Stimulated activated CD4-positive, alpha-beta T cell treated with anti-CD3 and anti-CD28 coated beads, Interleukin-4, amount 100 ng/mL, for 1 hour (primary cell): ENCODE measurements at places on chromosomes 3 and 15.

DNA sequence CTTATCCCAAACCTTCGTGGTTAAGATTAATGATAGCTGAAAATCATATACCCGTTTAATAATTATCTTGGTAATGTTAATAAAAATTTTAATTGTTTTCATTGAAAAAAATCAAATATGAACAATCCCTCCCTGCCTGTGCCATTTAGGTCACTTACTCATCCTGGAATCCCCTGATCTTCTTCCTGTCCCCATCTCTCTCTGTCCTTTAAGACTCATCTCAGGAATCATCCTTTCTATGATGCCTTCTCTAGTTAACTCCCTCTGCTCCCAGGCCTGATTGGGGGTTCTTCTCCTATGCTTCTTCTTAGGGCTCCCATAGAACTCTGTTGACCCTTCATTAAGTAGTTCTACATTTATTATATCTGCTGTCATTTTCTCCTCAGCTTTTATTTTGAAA lies 91.6 kb downstream of the MBNL1 start:
- no peak for DNase-seq

DNA sequence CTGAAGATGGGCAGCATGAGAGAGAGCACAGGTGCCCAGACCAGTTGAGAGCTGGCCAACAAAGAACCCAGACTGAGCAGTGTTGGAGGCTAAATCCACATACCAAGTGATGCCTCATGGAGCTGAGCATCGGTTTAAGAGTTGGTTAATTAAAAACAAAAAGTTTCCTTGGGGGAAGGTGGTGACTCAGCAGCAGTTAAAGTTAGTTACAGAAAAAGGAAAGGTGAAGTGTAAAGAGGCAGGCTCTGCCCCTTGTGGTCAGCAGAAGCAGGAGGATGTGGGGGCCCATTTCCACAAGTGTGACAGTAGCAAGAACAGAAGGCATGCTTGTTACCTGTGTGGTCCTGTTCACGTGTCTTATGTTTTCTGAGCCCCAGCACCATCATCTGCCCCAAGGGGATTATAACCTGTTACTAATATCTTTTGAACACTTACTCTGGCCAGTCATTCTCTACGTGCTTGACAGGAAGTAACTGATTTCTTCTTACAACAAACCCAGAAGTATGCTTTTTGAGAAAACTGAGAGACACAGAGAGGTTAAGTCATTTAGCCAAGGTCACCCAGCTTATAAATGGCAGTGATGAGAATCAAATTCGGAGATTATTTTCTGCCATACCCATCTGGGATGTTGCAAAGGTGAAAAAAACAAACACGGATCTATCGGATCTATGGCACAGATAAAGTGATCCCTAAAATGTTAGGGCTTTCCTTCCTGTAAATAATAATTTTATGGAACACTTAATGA lies 91.0 kb downstream of the EPHB1 start:
- DNase-seq: no peak

DNA sequence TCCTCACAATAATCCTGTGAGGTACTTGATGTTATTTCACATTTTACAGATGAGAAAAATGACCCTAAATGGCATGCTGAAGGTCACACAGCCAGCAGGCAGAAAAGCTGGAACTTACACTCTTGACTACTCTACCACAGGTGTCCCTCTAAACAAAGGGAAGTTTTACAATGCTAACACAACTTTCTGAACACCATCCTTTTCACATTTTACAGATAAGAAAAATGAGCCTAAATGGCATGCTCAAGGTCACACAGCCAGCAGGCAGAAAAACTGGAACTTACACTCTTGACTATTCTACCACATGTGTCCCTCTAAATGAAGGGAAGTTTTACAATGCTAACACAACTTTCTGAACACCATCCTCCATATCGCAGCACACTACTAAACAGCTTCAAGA lies 35.6 kb downstream of the TMCC1 start:
- no peak for DNase-seq

DNA sequence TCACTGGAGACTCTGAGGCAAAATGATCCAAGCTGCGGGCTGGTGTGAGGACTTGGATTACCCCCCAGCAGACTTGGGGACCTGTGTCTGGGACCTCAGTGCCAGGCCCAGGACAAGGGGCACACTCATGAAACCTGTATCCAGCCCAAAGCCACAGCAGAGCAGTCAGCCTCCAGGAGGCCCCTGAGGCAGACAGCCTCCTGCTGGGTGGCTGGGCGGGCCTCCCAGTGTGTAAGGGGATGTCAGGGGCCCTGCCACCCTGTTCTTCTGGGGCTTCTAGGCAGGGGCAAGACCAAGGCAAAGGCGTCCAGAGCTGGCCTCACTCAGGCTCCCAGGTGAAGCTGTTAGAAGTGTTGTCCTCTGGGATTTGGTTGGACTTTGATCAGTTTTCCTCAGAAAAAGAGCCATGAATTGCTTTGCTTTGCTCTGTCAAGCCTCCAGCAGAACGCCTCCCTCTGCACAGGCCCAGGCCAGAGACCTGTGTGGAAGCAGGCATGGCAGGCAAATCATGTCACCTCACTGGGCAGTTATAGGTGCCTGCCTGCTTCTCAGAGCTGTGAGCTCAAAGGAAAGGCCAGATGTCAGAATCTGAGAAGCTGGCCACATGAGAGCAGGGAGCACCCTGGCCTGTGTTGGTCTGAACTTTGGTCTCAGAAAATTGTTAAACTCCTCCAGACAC lies 77.4 kb downstream of the SMAD6 start:
- no peak for DNase-seq

GRCh38 chr15:35445891-35446290 lies 100.1 kb downstream of the DPH6 start:
- no peak for DNase-seq

GRCh38 chr15:60381148-60381788 lies 16.5 kb downstream of the ANXA2 start:
- DNase-seq: no peak

GRCh38 chr3:66496301-66496700 lies 4.5 kb downstream of the LRIG1 start:
- DNase-seq: no peak

- DNase-seq: no peak
These were observed 991 bp downstream of the SOX2 start for GRCh38 chr3:181712553-181713279.

- no peak for DNase-seq
These were observed 417.3 kb downstream of the GABRB3 start for GRCh38 chr15:26355472-26356074.

- DNase-seq: peak; percentile 7
These were observed 15.3 kb upstream of the UNC13C start for GRCh38 chr15:53962646-53963561.

DNA sequence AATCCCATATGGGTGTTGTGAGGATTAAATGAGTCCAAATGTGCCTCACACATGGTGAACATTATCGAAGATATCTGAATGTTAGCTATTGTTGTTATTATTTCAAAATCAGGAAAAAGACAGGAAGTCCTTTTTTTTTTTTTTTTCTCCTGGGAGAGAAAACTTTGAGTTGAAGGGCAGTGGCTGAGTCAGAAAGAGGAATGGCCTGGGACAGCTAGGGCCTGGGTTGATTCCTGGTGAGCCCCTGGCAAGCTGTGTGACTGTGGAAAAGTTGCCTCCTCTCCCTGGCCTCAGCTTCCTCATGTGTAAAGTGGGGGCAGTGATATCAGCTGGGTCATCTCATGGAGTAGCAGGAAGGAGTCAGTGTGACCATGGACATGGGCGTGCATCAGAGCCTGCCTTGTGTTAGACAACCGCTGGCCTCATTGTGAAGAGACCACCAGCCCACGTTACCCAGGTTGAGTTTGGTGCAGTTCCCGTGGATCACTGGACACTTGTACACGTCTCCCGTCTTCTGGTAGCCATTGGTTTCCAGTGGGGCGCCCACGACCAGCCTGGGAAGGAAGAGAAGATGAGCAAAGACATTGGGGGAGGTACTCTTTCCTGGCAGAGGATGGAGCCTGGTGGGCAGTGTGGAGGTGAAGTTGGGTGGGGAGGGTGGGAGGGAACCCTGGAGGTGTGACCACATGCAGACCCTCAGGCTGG lies 63.1 kb downstream of the ITGA11 start:
- no peak for DNase-seq

- DNase-seq: no peak
These were observed 32.6 kb downstream of the HMCES start for GRCh38 chr3:129311054-129311902.

- no peak for DNase-seq
These were observed 253.3 kb downstream of the FAM43A start for GRCh38 chr3:194938845-194939531.

DNA sequence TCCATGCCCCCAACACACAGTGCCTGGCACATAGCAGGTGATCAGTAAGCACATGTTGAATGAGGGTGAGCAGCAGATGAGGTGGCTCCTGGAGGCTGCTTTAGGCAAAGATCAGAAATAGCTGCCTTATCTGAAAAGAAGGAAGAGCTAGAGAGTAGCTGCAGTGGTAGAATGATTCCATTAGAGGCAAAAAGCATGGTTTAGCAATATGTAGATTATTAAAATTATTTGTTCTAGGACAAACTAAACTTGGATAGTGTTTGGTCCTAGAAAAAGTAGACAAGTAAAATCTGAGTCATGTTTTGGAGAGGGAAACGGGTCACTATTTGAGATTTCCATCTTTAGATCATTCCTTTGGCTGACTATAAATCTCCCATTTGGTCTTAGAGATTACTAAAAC lies 32.1 kb downstream of the KIF7 start:
- DNase-seq: no peak

- no peak for DNase-seq
These were observed 21.2 kb upstream of the GRIP2 start for GRCh38 chr3:14561051-14561960.

- DNase-seq: no peak
These were observed 912.6 kb downstream of the NTRK3 start for GRCh38 chr15:87343966-87344365.

DNA sequence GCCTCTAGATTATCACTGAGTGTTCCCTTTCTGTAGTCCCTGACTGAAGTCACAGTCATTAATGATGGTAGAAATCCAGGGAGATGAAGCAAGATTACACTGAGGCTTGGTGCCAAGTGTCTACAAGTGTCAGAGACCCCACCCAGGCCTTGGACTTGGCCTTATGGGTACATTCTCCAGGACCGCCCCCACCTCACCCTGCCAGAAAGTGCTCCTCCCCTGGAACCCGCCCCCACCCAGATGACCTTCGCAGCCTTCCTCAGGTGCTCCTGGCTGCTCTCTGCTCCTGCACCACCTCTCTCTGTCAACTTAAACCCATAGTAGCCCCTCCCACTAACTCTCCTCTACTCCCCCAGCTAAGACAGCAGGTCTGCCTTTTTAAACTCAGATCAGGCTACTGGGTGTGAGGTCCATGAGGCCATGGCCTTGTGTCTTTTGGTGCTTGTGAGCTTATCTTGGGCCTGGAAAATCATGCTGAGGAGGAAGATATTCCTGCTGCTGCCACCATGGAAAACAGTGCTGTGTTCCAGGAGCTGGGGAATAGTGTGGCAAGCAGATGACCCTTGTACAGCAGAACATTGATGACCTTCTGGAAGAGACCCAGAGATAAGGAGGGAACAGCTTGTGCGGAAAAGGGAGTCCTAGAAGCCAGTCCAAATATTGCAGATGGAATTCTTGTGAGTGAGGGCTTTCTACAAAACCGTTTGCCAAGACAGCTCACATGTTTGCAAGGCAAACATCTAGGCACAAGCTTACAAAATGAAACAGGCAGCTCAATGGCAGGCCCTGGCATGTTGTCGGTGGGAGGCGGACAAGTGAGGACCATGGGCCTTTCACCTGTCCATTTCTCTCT lies 40.3 kb upstream of the NDUFB4 start:
- DNase-seq: no peak

- no peak for DNase-seq
These were observed 77.0 kb downstream of the NTRK3 start for GRCh38 chr15:88179562-88179961.
